ENCODE measurements at places on chromosomes 5 and 9.

DNA sequence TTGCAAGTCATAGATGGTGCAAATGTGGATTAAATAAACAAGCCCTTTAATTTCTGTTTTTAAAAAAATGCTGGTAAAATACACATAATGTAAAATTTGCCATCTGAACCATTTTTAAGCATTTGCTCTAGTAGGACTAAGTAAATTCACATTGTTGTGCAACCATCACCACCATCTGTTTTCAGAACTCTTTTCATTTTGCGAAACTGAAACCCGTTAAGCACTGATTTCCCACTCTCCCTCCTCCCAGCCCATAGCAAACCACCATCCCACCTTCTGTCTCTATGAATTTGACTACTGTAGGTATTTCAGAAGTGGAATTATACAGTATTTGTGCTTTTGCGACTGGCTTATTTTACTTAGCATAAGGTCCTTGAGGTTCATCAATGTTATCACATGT lies 103.3 kb upstream of the CNTLN start:
- DNase-seq: peak; percentile 46

DNA sequence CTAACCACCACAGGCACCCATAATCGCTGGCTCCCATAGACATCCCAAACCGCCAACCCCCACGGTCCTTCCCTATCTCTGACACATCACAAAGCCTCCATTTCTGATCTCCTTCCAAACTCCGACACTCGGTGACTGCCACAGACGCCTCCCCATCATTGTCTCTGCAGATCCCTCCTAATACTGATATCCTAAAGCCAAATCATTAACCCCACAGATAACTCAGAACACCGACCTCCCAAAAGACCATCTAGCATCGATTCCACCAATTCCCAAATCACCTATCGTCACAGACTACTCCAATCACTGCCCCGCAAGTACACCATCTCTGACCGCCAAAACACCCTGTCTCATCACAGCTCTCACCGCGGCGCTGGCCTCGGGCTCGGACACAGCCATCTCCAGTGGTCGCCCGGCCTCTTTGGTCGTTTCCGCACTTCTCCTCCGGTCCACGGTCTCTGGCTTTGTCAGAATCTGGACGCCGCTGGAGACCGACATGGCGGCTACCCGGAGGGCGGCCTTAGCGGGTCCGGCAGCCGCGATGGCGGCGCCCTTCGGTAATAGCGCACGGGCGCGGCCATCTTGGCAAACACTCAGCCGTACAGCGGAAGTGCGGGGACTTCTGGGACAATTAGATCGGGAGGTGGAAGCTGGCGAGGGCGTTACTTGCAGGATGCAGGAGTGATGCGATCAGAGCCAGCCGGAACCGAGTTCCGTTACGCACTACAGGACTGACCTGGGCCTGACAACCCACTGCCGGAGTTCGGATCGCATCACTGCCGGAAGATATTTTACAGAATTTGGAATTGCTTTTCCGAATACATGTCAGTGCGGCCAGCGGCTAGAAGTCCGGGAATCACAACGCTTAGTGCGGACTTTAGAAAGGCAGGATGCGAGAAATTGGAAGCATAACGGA lies at the start of gene ZFP37:
TSS of gene ZFP37 (minus strand) at position 534 of the 916 bp plus-strand sequence. CDS start at position 498, 36 bp downstream.
- DNase-seq: peak; percentile 97

DNA sequence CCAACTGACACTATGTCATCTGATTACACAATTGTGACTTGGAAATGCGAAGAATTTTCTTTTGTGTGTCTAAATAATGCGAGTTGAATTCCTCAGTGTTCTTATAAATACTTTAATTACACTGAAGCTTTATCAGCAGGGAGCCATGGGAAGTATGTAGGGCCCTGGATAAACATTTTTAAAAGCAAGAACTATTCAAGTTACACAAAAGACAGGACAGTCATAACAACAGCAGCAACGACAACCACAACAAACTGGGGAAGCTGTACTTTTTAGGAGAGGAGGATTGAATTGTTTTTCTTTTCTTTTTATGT lies 250.3 kb upstream of the ZNF608 start:
- peak; percentile 63 for DNase-seq

GRCh38 chr5:169149317-169149716 lies 151.6 kb downstream of the SLIT3 start:
- no peak for DNase-seq

GRCh38 chr5:38809388-38810359 lies 36.1 kb upstream of the OSMR start:
- peak; percentile 83 for DNase-seq

- DNase-seq: no peak
These were observed 21.0 kb downstream of the CSF1R start for GRCh38 chr5:150065346-150065745.
